ENCODE measurements at places on chromosomes 1 and 21.

GRCh38 chr1:27931184-27931583 is 3.6 kb upstream of the SMPDL3B start:
- DNase-seq = no peak

DNA sequence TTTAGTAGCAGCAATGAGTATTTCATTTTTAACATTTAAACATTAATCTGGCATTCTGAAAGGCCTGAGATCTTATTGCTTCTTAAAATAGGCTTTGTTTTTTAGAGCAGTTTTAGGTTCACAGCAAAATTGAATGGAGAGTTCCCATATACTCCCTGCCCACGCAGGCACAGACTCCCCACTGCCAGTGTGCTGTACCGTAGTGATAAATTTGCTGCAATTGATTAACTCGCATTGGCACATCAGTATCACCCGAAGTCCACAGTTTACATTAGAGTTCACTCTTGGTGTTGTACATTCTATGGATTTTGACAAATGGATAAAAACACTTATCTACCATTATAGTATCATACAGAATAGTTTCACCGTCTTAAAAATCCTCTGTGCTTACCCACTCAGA is 71.8 kb upstream of the ERRFI1 start:
- DNase-seq = peak; percentile 32

DNA sequence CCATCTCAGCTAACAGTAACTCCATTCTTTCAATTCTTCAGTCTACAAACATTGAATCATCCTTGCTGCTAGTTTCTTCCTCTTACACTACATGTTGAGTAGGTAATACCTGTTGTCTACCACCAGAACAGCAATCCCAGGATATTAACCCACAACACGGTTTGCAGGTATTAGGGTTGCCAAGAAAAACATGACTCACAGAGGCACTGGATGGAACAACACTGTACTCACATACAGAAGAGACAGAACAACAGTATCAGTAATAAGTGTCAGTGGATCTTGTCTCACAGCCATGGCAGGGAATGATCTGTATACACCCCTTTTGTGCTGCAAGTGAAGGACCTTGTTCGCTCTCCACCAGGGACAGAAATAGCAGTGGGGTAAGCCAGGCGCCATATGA is 212.1 kb downstream of the GPR52 start:
- DNase-seq = no peak

GRCh38 chr1:203990118-203990517 is 82.8 kb upstream of the SOX13 start:
- DNase-seq = no peak

GRCh38 chr1:184366997-184367396 is 19.8 kb upstream of the C1orf21 start:
- no peak for DNase-seq

DNA sequence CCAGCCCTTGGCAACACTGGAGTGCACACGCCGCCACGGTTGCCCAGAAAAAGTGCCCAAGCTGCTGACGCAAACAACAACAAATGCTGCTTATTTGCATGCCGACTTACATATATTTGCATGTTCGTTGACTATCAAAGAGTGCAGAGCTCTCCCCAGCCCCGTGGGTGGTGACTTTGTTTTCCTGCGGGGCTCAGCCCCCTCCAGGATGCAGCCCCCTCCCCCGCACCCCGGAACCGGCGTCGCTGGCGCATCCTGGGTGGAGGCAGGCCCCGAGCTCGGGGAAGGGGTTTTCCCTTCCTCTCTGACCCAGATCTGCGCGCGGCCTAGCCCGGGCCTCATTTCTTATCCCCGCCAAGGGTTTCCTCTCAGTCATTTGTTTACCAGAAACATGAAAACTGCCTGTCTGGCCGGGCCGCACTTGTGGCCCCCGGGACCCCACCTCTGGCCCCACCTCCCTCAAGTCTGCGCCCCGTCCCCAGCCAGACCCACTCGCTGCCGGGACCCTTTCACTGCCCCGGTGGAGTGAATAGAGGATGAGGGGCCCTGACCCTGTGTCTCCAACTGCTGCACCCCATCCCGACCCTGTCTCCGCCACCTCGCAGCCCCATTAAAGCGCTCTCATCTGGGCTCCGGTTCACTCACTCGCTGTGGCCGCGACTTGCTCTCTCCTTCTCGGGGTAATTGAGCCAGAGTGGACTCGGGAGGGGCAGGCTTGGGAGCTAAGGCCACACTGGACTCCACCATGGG is 5.5 kb downstream of the TNFRSF25 start:
- no peak for DNase-seq

GRCh38 chr1:211653959-211654496 is 21.4 kb downstream of the NEK2 start:
- DNase-seq = no peak

- DNase-seq = no peak
Measured at GRCh38 chr1:25909040-25909439, 2.8 kb upstream of the STMN1 start.

- no peak for DNase-seq
Measured at GRCh38 chr1:26419494-26419893, 8.9 kb downstream of the LIN28A start.

- DNase-seq = no peak
Measured at GRCh38 chr21:33281096-33281652, 15.0 kb downstream of the IL10RB start.

DNA sequence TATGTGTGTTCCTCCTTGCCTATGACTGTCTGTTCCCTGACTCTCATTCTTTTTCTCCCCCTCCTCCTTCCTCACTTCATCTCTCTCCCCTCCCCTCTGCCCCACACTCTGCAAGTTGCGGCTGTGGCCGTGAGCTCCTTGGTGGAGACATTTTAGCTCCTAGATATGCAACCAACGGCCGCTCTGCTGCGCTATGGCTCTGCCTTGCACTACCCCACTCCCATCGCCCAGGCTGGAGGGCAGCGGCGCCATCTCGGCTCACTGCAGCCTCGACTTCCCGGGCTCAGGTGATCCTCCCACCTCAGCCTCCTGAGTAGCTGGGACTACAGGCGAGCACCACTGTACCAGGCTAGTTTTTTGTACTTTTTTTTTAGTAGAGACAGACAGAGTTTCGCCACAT is 5.5 kb downstream of the REG4 start:
- DNase-seq = no peak

- peak; percentile 86 for DNase-seq
Measured at GRCh38 chr1:32240140-32240951, 6.7 kb upstream of the FAM167B start.

GRCh38 chr1:95475686-95476457 is 241.9 kb downstream of the RWDD3 start:
- no peak for DNase-seq

DNA sequence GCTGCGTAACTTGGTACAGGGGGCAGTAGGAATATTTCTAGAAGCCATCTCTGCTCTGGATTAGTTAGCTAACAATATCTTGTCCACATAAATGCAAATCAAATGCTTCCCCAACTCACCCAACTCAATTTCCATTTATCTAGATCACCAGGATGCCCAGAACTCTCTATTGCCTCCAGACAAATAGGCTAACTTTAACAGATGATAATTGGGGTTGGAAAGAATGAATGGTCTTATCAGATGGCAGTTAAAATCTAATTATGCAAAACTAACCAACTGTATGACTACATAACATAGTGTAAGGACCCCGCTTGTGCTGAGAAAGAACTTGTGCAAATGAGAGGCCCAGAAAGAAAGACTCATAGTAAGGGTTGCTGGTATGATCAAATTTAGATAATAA is 1024.8 kb downstream of the PLA2G4A start:
- no peak for DNase-seq

GRCh38 chr1:51453010-51453409 is 66.1 kb downstream of the EPS15 start:
- DNase-seq = no peak

- DNase-seq = no peak
Measured at GRCh38 chr1:239537795-239538194, 151.4 kb downstream of the CHRM3 start.

GRCh38 chr1:179107706-179108629 is 26.1 kb downstream of the TOR3A start:
- DNase-seq = no peak

DNA sequence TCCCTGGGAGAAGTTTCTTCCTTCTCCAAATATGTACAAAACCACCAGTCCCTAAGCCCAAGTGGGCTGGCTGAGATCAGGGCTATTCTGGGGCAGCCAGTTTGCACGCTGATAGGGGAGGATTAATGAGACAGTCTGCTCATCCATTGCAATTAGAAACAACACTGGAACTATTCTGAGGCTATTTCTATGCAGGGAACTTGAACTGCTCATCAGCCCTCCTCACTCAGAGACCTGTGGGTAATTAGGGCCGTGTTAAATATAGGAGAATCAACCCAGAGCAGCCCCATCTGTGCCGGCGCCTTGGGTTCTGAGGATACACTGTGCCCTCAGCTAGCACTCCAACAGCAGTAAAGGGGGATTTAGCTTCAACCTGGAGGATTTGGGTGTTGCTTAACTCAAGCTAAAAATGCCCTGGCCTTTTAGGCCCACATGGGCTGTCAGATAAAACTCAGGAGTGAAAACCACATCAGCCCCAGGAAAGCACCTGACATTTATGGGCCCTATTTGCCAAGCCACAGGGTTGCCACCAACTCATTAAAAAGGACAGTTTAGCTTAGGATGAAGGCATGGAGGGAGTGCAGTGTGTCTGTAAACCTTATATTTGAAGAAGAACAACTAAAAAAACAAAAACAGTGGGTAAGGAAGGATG is 53.9 kb downstream of the DUSP10 start:
- no peak for DNase-seq

DNA sequence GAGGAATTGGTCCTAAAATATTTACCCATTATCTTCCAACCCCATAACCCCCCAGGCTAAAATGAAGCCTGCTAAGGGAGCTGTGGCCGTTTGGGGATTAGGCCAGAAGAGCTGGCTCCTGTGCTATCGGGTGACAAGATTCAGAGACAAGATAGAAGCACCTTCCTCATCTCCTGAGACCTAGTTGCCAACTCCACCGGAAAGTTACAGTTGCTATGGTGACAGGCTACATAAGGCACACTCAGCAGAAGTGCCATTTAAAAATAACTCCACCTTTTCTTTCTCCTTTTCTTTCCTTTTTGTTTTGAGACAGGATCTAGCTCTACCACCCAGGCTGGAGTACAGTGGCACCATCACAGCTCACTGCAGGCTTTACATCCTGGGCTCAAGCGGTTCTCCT is 43.6 kb upstream of the ROR1 start:
- no peak for DNase-seq

- DNase-seq = no peak
Measured at GRCh38 chr1:111987502-111987901, 2.0 kb downstream of the KCND3 start.

- no peak for DNase-seq
Measured at GRCh38 chr1:200372095-200372884, 37.5 kb downstream of the ZNF281 start.

- DNase-seq = no peak
Measured at GRCh38 chr1:205430696-205431305, 8.9 kb upstream of the LEMD1 start.

GRCh38 chr1:241738284-241739078 is 86.4 kb downstream of the WDR64 start:
- no peak for DNase-seq

- no peak for DNase-seq
Measured at GRCh38 chr21:16342932-16343331, 613.1 kb downstream of the USP25 start.

DNA sequence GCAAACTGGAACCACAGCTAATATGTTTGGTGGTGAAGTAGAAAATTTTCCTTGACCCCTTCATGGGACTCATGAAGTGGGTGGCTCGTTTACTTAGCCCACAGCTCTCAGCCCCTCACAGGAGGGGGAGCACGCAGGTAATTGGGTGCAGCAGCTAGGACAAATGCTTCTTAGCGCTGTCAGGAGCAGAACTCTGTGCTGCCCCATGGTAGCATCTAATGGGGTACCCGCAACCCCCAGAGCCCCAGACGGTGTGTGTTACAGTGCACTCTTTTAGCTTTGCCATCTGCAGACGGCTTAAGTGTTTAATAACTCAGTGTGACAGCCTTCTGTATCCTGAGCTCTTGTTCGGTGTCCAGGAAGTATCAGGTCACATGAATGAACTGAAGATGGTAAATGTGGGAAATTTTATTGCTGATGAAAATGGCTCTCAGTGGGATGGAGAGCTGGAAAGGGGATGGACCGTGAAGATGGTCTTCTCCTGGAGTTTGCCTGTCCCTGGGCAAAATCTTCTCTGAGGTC is 189.6 kb upstream of the ZRANB2 start:
- peak; percentile 32 for DNase-seq

DNA sequence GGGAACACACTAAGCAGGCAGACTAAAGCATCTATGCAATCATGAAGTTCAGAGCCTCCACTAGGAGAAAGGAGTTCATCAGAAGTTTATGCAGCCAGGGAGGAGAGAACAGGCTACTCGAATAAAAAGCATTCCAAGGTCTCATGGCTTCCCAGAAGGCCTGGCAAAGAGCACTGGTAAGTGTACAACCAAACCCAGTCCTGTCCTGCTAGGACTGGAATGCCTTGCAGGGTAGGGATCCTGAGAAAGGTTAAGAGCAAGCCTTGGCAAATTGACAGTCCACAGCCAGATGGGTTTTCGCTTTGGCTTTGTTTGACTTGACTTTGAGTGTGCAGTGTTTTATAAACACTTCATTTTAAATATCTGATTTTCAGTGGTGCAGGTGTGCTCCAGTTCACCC is 133.6 kb upstream of the ATP1B1 start:
- peak; percentile 76 for DNase-seq

- DNase-seq = peak; percentile 23
Measured at GRCh38 chr1:56576880-56577405, 2.4 kb downstream of the PLPP3 start.

- DNase-seq = no peak
Measured at GRCh38 chr1:209106237-209106741, 477.2 kb upstream of the CAMK1G start.

DNA sequence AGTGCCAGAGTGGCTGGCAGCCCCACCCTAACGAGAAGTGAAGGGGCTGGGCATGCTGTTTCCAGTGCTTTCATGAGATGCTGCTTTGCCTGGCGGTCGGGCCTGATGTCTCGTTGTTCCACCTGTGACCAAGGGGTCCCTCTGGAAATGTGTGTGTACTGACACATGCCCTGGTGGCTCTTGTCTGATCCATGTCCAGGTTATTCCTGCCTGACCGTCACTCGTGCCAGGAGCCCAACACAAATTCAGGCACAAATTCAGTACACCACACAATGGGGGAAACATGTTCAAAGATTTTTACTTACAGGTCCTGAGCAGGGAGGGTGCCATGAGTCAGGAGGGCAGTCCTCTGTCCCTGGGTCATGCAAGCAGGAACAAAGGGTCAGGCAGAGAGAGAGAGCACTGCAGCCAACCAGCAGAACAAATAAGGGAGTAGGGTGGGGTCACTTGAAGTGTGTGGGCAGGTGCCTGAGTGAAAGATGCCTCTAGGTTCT is 76.3 kb downstream of the ADARB1 start:
- no peak for DNase-seq

GRCh38 chr1:110309139-110309538 is 30.0 kb upstream of the RBM15 start:
- DNase-seq = peak; percentile 5

Data from NCI-H1417 (cell line).